GM20000 (cell line): ENCODE measurements at places on chromosomes 7 and 10.

GRCh38 chr10:29651767-29652166 lies 17.0 kb upstream of the SVIL start:
- no peak for DNase-seq

DNA sequence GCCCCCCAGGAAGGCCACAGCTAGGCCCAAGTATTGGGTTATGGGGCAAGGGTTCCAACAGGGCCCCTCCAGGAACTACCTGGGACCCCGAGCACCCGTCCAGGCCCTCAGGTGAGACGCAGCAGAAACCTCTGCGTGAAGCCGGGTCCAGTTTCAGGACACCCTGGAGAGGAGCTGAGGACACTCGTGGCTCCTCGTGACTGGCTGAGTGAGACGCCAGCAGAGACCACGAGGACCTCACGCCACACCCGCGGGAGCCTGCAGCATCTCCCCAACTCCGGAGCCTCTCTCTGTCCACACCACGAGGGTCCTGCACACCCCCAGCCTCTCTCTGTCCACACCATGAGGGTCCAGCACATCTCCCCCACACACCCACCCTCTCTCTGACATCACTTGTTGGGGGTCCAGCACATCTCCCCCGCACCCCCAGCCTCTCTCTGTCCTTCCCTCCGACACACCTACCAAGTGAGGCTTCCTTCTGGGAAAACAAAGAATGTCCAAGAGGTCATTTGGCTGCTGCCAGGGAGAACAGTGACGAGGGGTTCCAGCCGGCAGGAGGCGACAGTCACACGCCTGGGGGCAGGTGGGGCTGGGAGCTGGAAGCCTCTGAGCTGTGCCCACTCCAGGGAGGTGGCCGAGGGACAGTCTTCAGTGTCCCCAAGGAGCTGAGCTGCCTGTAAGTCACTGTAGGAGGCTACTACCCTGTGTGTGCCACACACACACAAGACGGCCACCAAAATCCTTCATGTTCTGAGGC lies 46.1 kb upstream of the PPP2R2D start:
- no peak for DNase-seq

DNA sequence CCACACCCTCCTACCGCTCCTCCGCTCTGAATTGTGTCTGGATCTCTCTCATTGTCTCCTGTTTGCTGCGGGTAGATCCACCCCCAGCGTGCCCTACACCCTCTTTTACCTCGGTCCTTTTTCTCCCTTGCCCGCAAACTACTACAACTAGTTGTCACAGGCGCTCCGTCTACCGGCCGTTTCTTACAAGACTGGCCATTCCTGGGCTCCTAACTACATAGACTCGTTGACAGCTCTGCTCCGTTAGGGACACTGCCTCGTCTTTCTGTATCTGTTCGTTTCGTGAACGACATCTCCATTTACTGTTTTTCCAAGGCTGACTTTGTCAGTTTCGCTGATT lies 786 bp downstream of the TAF3 start:
- DNase-seq = peak; percentile 50

GRCh38 chr7:133961724-133962123 lies 165.4 kb upstream of the LRGUK start:
- DNase-seq = no peak

- no peak for DNase-seq
Observed at GRCh38 chr10:92816091-92816531, 32.2 kb upstream of the EXOC6 start.

DNA sequence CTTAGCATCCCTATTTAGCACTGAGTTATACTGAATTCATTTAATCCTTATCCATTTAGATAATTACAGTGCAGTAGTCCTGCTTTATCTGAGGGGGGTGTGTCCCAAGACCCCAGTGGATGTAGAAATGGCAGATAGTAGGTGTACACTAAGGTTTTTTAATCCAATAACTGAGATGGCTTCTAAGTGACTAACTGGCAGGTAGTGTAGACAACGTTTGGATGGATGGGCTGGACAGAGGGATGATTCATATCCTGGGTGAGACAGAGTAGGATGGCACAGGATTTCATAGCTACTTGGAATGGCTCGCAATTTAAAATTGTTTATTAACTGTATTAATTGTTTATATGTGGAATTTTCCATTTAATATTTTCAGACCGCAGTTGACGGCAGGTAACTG lies 295.6 kb downstream of the CCDC3 start:
- no peak for DNase-seq

GRCh38 chr7:28996836-28997235 lies 38.7 kb upstream of the TRIL start:
- DNase-seq = no peak

DNA sequence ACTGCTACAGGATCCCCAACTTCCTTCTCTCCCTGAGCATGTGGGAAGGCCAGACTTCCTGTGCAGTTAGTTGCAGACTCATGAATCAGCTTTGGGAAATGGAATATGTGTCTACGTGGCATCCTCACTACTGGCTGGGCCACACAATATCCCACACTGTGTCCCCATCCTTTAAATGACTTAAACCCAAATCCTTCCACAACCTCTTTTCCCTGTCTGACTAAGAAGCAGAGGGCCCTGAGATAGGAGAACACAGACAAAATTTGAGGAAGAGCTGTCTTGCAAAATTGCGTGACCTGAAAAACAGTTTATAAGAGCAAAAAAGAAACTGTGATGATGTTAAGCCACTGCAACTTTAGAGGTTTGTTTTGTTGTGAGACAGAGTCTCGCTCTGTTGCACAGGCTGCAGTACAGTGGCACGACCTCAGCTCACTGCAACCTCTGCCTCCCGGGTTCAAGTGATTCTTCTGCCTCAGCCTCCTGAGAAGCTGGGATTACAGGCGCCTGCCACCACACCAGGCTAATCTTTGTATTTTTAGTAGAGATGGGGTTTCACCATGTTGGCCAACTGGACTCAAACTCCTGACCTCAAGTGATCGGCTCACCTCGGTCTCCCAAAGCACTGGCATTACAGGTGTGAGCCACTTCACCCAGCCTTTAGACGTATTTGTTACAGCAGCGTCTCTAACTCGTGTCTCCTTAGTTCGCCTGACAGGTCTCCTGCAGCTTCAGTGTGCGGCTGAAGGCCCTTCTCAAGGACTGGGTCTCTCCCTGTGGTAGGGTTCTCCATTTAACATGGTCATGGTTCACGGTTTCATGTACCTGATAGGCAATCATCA lies 46.9 kb upstream of the SFMBT2 start:
- DNase-seq = peak; percentile 34

DNA sequence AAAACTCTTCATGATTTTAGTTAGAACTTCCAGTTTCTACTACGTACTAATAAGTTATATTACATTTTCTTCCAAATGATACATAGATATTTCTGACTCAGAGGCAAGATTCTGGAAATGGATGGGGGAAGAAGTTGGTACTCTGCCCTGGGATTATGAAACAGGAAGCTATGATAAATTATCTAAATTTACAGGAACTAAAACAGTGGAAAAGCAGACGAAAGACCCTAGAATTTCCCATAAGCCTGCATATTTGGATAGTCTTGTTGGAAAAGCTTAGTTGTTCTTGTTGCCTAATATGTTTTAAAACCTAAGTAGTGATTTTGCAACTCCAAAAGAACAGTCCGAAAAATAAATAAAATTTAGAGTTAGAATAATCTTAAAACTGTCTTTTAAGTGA lies 21.8 kb downstream of the CFAP69 start:
- DNase-seq = no peak

DNA sequence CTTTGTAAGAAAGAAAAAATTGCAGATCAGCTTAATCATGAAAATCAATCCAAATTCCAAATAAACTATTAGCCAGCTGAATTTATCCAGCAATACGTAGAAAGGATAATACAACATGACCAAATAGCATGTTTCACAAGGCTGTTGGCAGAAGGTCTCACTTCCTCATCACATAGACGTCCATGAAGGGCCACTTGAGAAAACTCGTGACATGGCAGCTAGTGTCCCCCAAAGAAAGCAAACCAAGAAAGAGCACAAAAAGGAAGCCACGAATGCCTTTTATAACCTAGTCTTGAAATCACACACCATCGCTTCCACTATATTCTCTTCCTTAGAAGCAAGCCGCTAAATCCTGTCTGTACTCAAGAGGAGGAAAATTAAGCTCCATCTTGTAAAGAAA lies 105.6 kb upstream of the NRBF2 start:
- DNase-seq = no peak

DNA sequence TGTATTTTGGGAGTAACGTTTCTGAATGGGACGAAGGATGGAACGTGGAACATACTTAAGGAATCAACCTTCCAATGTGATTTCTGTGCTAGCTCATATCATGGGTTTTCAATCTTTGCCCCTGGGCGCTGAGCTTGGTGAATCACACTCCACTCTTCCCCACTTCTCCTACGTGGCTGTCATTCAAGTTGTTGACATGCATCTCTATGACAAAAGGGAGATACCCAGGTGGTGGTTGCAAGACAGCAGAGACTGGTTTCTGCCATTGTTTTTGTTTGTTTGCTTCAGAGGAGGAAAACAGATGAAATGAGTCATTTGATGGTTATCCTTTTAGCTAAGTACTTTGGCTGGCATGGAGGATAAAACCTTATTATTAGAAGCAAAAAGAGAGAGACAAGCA lies 573.9 kb downstream of the GATA3 start:
- no peak for DNase-seq

DNA sequence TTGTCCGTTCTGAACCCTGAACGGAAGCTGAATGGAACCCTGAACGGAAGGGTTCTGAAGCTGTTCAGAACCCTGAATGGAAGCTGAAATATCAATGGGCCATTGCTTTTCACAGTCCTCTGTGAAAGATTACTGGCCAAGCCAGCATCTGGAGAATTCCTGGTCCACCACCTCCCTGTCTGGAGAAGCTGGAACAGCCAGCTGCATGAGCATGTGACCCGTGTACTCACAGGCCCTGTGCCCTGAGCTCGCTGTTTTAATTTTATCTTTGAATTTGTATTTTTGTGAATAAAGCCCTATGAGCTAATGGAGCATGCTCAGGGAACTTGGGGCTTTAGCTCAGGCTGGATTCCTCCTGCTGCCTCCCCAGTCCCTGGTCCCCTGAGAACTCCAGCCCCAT lies 37.2 kb downstream of the HTRA1 start:
- DNase-seq = no peak

DNA sequence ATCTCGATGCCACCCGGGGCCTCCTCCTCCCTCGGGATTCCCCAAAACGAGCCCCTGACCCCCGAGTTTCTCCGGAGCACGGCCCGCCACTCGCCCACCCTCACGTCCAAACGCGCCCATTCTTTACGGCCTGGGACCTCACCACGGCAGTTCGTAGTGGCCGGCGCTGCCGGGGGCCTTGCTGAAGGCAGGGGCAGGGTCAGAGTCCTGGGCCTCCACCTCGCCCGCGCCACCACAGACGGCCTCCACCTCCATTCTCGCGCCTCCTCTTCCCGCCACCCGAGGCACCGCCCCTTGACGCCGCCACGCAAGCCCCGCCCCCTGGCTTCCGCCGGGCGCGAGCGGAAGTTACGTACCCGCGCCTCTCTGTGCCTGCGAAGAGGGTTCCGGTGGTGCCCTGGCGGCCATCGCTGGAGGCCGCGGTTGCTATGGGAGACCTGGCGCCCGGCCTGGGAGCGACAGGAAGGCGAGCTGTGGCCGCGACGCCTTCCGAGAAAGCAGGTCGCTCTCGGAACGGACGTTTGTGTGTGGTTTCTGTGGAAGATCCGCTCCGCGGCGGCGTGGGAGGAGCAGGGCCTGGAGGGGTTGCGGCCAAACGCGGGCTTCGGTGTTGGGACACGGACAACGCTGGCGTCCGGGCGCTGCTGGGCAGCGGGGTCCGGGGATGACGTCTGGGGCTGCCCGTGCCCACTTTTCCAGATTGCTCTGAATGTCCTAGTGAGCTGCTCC lies at the start of gene RFC2:
Gene RFC2 (minus strand): TSS at position 271 of the 729 bp plus-strand sequence. CDS start 16 bp downstream, at position 255.
- peak; percentile 96 for DNase-seq

GRCh38 chr10:78944723-78945312 lies 123.9 kb upstream of the ZMIZ1 start:
- DNase-seq = no peak

DNA sequence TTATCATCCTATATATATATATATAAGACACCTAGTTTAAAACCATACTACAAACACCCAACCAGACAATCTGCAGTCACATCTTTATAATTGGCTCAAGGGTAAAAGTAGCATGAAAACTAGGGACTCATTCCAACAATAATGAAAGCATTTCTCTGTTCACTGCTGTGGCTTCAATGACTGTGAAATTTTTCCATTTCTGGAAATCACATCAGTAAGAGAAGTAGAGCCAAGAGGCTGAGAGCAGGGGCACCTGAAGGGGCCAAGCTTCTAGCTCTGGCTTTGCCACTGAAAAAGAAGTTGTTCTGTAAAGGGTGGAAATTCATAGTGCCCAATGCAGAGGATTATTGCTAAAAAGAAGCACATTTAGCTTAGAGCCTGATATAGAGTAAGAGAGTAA lies 158.6 kb upstream of the GLI3 start:
- DNase-seq = no peak

GRCh38 chr7:133512560-133512959 lies 259.7 kb downstream of the EXOC4 start:
- no peak for DNase-seq

- peak; percentile 58 for DNase-seq
Observed at GRCh38 chr10:15167411-15168290, 842 bp downstream of the NMT2 start.
